Mesothelial cell of epicardium (in vitro differentiated cells): ENCODE measurements at places on chromosomes 16 and 17.

DNA sequence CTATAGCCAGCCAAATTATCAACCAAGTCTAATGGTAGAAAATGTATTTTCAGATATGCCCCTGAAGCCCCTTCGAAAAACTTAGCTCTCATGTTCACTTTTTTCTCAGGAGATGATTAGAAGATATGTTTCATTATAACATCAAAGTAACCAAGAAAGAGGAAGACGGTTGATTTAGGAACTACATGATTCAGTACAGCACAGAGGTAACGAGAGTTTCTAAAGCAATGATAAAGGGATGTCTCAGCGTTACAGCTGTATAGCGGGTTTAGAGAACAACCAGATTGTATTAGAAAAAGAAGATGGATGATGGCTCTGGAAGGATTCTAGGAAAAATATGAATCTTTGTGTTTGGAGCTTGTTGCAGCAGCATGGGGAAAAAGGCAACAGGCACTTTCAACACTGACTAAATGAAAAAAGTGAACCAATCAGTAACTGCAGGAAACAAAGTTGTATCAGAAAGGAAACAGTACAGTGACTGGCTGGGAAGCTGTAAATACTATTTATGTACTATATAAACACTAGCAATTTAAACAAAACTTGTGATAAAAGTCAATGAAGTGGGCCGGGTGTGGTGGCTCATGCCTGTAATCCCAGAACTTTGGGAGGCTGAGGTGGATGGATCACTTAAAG lies 21.5 kb downstream of the MBTD1 start:
- no peak for DNase-seq

DNA sequence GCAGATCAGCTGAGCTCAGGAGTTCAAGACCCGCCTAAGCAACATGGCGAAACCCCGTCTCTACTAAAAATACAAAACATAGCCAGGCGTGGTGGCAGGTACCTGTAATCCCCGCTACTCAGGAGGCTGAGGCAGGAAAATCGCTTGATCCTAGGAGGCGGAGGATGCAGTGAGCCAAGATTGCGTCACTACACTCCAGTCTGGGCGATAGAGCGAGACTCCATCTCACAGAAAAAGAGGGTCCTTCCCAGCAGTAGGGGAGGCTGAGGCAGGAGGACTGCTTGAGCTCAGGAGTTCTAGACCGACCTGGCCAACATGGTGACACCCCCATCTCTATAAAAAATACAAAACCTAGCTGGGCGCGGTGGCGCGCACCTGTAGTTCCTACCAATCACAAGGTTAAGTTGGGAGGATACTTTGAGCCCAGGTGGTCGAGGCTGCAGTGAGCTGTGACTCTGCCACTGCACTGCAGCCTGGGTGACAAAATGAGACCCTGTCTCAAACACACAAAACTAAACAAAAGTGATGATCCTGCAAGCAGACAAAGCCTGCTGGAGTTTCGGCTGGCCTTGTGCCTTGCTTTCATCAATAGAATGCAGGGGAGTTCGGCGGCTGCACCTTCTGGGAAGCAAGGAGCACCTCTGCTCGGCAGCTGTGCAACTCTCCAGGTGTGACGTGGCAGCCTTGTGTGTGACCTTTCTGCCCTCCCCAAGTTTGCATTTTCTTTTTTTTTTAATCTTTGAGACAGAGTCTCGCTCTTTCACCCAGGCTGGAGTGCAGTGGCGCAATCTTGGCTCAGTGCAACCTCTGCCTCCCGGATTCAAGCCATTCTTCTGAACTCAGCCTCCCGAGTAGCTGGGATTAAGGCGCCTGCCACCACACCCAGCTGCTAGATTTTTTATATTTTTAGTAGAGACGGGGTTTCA lies 12.4 kb upstream of the YWHAE start:
- no peak for DNase-seq

DNA sequence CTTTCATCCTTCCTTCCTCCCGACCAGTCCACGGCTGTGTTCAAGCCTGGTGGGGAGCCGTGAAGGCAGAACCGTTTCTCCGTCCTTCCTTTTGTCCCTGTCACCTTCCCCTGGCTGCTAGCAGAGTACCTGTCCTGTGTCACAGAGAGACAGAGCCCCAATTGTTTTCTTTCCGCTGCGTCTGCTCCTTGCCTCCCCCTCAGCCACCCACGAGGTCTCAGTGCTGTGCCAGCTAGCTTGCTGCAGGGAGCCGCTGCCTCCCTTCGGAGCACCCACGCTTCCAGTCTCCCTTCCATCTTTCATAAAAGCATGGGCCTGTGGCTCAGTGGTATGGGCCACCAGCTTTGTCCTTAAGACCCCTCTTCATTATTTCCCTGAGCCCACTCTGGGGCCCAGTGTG lies 62.2 kb downstream of the MPRIP start:
- DNase-seq: no peak

GRCh38 chr17:17087424-17088015 lies 45.3 kb downstream of the MPRIP start:
- no peak for DNase-seq

GRCh38 chr17:48529683-48530009 lies 1.2 kb downstream of the HOXB1 start:
- DNase-seq: no peak

GRCh38 chr17:36072431-36073121 lies 8.5 kb downstream of the CCL18 start:
- DNase-seq: no peak

DNA sequence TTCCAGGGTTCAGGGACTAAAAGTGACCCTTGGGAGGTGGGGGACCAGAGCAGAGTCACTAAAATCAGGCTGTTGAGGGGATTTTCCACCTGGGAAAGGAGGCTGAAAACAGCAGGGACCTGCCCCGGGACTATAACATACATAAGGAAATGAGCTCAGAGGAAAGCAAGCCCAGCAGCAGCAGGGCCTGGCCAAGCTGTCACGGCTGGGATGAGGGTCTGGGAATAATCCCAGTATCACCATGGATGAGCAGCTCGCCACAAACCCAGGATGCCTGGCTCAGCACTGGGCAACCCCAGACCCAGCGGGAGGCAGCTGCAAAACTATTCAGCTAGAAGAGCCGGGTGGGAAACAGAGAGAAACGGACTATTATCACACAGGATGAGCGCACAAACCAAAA lies 72.4 kb downstream of the RPH3AL start:
- peak; percentile 17 for DNase-seq

- no peak for DNase-seq
These were observed 53.0 kb downstream of the RPA1 start for GRCh38 chr17:1882836-1883235.

- DNase-seq: no peak
These were observed 12.1 kb downstream of the SGSH start for GRCh38 chr17:80208050-80208449.

- no peak for DNase-seq
These were observed 25.9 kb downstream of the CYB561 start for GRCh38 chr17:63419949-63420867.

DNA sequence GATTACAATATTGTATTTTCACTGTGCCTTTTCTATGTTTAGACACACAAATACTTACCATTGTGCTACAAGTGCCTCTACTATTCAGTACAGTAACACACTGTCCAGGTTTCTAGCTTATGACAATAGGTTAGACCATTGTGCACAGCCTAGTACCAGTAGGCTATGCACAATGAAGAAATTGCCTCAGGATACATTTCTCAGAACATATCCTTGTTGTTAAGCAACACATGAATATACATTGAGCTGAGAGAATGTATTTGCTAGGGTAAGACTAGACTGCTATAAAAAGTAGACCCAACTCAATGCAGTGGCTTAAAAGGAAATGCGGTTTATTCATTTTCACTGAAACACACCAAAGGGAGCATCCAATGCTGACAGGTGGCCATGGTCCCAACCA lies 285.1 kb downstream of the HS3ST3A1 start:
- DNase-seq: no peak

GRCh38 chr17:73956595-73957465 lies 246.6 kb upstream of the RPL38 start:
- DNase-seq: peak; percentile 66

- DNase-seq: no peak
These were observed 26.0 kb downstream of the TK2 start for GRCh38 chr16:66523861-66524354.

- no peak for DNase-seq
These were observed 2.8 kb downstream of the RAB40C start for GRCh38 chr16:592518-593306.

DNA sequence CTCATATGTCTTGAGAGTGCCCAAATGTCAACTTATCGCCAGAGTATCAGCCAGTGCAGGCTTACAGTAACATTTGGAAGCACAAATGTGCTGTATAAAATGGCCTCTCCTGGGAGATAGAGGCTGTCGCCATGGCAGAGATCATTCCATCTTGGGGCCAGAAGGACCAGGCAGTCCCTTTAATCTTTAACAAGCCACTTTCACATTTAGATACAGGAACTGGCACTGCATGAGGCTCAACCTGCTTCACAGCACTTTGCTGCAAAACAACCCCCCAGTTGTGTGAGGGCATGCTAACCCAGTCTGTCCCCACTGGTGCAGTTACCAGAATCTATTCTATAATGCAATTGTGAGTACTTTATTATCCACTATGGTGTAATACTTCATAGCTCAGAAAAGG lies 4.7 kb upstream of the RFFL start:
- DNase-seq: no peak

DNA sequence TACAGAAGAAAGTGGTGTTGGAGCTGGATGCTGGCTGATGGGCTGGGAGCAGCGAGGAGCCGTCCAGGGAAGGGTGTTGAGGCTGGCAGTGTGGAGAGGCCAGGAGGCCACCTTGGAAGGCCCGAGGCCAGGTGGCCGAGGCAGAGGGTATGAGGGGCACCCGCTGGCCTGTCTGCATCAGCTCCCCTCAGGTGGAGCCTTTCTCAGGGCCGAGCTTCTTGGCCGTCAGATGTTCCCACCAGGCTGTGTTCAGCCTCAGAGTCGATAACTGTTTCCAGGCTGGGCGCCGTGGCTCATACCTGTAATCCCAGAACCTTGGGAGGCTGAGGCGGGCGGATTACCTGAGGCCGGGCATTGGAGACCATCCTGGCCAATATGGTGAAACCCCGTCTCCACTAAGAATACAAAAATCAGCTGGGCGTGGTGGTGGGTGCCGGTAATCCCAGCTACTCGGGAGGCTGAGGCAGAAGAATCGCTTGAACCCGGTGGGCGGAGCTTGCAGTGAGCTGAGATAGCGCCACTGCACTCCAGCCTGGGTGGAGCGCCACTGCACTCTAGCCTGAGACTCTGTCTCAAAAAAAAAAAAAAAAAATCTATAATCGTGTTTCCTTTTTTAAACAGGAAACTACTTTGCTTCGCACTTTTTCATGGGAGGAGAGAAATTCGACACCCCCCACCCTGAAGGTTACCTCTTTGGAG lies 25.3 kb downstream of the MGRN1 start:
- DNase-seq: no peak

- DNase-seq: no peak
These were observed 854.8 kb downstream of the KCNJ2 start for GRCh38 chr17:71024172-71024571.

GRCh38 chr17:36036235-36036634 lies 18.5 kb upstream of the CCL23 start:
- no peak for DNase-seq

DNA sequence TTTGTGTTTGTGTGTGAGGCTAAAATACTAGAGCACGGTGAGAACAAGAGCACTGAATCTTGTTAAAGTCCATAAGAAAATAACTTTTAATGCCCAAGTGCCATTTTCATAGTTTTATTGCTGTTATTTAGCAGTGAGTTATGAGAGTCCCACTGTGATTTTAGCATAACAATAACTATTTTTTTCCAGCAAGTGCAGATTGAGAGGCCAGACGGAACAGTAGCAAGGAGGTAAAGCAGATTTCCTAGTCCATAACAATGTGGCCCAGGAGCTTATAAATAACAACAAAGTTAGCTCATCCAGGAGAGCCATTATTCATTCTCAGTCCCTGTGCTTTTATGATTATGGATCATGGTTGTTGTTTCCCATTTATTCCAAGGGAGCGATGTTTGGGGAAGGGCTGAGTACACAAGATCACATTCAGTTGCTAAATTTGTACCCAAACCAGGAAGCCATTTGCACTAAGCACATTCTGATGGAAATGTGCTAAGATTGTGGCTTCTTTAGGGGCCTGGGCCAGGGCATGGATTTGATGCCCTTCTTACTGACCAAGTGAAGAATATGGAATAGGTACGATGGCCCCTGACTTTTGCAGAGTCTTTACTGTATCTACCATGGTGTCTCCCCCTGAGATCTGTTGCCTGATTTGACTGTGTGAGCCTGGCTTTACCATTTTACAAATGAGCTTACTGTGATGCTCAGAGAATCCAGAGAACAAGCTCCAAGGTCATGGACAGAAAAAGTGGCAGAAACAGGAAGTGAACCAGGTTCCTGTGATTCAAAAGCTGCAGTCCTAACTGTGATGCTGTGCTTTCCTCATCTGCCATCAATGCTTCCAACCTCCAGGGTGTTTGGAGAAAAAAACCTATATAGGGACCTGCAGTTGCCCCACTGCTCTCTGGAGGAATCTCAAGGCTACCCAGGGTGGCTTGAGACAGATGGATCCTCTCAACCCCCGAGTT lies 204.7 kb upstream of the HSBP1 start:
- no peak for DNase-seq

GRCh38 chr17:1643293-1643998 lies 2.1 kb downstream of the SCARF1 start:
- peak; percentile 60 for DNase-seq

DNA sequence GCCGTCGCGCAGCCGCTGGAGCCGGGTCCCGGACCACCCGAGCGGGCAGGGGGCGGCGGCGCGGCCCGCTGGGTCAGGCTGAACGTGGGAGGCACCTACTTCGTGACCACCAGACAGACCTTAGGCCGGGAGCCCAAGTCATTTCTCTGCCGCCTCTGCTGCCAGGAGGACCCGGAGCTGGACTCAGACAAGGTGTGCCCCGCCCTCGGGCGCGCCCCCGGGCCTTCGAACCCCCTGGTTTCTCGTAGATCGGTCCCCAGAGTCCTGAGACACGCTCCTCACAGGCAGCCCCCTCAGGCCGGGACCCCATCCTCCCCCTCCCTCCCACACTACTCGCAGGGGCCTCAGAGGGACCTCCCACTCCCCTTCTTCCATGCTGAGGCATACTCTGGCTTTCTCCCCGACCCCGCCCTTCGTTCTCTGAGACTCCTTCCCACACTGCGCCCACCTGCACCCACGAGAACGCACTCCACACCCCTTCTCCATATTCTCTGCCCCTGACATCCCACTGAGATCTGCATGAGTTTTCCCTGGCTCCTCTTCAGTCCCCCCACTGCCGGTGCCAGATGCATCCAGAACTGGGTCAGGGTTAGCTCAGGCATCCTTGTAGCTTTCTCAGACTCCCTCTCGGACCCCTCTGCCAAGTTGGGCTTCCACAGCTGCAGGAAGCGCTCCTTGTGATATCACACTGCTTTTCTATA lies 523 bp downstream of the KCTD2 start:
- peak; percentile 68 for DNase-seq

- no peak for DNase-seq
These were observed 102.2 kb downstream of the HIC1 start for GRCh38 chr17:2157081-2157480.

DNA sequence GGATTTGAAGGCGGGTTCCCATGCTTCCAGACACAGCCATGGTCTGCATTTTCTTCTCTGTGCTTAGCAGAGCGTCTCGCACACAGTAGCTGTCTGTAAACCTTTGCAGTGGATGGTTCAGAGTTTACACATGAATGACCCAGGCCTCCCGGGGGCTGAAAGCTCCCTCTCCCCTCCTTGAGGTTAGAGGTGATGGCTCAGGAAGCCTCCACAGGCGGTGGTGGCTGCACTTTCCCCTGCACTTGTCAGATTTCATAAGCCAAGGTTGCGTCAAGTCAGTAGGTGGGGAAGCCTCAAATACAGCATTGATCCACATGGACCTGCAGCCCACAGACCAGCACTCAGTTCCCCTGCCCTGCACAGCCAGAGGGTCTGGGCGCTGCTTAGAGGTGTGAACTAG lies 211.9 kb downstream of the KATNIP start:
- DNase-seq: no peak
